ENCODE measurements at places on chromosomes 12 and 14. TPM values are rescaled to one million over a fixed set of nuclear protein-coding genes. Genes with fewer than 3 reads are reported as not detected.

FAM181A gene
- total RNA-seq, result not detected

CLEC6A gene
- not detected for total RNA-seq

GRIP1 gene
- 8.4 TPM for total RNA-seq

- no peak for DNase-seq
Observed at GRCh38 chr12:126201981-126202537, 1136.8 kb downstream of the AACS start.

DNA sequence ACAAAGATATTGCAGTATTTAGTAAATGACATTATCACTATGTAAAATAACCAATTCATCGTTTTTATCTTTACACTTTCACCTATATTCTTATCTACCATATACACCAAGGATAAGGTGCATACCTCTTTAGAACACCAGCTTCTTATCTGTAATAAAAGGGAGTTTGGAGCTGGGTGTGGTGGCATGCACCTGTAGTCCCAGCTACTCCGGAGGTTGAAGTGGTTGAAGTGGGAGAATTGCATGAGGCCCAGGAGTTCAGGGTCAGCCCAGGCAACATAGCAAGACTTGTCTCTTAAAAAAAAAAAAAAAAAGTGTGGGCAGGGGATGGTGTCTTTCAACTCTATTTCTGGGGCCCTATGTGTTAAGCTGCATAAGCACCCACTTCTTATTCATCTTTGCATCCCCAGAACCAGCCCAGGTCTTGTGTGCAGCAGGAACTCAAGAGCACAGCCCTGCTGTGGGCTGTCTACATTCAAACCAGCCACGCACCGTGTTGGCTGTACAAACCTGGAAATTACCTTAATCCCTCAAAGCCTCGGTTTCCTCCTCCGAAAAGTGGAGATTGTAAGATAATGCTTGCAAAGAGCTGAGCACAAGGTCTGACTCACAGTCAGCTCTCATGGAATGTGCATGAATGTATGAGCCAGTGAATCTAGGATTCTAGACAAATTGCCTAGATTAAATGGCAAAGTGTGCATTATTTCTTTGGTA is 256.6 kb upstream of the FOXN3 start:
- peak; percentile 52 for DNase-seq

DNA sequence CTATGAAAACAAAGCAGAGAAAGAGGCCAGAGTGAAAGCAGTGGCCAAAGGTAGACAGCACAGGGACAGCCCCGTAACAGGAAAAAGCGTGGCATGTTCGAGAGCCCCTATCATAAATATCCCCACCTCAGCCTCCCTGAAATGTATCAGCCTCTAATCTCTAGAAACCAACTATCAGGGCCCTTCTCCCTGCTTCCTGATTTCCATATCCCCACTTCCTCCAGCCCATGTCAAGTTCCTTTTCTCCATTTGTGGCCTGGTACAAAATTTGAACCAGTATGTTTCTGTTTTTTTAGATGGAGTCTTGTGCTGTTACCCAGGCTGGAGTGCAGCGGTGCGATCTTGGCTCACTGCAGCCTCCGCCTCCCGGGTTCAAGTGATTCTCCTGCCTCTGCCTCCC is 16.9 kb downstream of the DEPDC4 start:
- no peak for DNase-seq

DNA sequence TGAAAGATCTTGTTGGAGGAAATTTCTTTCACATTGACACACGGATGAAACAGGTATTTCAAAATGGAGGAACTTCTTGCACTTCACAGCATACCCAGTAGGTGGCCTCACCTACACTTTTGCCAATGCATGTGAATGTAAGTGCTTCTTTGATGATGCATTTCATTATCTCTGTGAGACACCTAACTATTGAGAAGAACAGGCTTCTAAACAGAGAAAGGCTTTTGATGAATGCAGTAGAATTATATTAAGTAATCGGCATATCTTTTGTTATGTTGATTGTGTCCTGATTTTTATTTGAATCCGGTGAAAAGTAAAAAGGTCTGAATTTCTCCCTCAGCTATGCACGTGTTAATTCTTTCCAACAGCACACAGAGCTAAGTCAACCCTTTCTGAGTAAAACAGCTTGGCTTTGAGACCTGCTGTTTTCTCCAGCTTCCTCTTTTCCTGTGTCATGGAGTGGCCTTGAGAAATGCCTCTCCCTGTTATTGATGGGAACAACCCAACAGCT is 399.0 kb downstream of the NAV3 start:
- peak; percentile 83 for DNase-seq

GRCh38 chr14:72780751-72781150 is 113.2 kb downstream of the DPF3 start:
- DNase-seq, result no peak

DNA sequence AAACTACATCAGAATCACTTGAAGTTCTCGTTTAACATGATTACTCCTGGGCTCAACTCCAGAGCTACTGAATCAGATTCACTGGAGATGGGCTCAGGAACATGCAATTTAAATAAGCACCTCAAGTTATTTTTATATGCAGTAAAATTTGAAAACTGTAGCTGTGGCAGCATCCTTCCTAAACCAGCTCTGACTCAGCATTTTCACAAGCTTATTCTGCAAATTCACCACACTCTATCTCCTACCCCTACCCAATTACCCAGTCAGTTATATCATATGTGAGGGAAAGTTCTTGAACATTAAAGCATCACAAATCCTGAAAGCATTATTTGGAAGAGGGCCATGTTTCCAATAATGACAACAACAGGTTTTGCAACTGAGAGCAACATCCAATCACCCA is 24.2 kb upstream of the LRRC9 start:
- DNase-seq, result no peak

DNA sequence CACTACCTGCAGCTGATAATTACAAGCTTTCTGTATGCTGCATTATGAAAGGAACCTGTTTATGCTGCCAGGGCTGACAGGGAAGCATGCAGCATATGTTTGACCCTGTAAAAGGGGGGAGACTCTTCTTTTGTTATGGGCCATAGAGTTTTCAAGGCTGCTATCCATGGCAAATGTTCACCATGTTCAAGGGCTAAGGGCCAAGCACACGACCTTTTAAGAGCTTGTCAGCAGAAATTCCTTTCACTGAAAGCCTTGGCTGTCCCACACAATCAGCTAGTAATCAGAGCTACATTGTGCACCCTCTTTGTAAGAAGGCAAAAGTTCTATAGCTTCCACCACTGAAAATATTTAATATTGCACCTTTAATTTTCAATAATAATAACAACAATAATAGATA is 74.2 kb upstream of the MBIP start:
- no peak for DNase-seq

DNA sequence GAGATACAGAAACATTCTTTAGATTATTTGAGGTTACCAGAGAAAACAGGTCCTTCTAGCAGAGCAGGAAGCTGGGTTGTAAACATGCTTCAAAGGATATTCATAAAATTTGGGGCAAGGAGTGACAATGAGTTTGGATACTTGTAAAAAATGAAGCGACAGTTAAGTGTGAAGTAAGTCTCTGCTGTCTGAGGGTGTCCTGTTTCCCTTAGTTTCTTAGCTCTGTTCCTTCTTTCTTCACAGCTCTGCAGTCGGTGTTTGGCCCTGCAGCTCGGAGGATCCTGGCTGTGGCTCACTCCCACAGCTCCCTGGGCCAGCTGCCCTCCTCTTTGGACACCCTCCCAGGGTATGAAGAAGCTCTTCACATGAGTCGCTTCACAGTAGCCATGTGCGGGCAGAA is 10.8 kb downstream of the TMEM52B start:
- DNase-seq, result peak; percentile 66

GRCh38 chr12:50425589-50426258 is 25.0 kb downstream of the LARP4 start:
- DNase-seq, result no peak

DNA sequence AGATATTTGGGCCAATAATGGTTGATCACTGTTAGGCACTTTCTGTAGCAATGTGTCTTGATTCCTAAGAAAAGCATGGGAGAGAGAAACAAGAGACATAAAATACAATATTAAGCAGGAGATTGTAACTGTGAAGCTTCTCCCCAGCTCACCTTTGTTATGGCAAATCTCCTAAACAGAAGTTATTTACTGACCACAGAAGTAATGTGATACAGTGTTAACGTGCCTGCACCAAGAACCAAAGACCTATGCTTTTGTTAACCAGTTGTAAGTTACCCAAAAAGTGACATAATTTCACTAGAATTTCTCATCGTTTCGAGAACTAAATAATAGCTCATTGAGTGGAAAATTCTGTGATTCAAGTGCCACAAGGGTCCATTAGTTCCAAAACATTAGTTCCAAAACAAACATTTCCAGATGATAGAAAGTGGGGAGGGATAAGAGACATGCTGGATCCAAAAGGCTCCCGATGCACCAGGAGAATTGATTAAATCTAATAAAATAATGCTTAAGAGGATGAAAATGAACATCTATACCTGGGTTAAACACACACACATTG is 14.3 kb downstream of the RERG start:
- no peak for DNase-seq

GRCh38 chr12:68841717-68842116 is 33.7 kb downstream of the MDM2 start:
- no peak for DNase-seq

GRCh38 chr14:96037891-96038557 is 1.1 kb upstream of the C14orf132 start:
- no peak for DNase-seq

GRCh38 chr12:104758771-104759170 is 199.3 kb downstream of the SLC41A2 start:
- no peak for DNase-seq

GRCh38 chr12:28313631-28314030 is 123.4 kb downstream of the CCDC91 start:
- peak; percentile 32 for DNase-seq

DNA sequence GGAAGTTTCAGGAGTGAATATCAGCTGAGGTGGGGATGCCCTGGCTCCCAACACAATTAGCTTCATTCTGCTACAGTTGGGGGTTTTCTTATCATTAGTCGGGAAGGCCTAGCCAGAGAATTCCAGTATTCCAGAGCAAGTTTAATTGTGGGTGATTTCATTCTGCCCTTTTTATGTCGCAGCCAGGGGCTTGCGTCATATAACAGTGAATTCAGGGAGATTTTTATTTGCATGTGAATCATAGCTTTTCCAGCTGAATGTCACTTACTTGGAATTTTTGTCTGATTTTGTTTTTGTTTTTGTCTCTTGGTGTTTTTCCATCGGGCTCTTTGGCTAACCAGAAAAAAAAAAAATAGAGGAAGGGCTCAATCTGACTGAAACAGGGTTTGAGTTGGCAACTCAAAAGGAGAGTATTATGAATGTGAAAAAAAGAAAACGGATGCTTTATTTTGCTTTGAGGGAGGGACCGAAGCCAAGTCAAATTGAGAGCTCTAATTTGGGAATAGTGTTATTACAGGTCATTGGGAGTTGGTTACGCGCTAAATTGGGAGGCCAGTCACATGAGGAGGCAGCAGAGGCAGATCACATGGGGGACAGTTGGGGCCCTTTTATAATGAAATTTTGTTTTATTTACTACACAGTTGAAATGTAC is 119.4 kb downstream of the SAMD4A start:
- peak; percentile 92 for DNase-seq

- DNase-seq, result no peak
Observed at GRCh38 chr12:33609910-33610309, 170.3 kb upstream of the SYT10 start.

DNA sequence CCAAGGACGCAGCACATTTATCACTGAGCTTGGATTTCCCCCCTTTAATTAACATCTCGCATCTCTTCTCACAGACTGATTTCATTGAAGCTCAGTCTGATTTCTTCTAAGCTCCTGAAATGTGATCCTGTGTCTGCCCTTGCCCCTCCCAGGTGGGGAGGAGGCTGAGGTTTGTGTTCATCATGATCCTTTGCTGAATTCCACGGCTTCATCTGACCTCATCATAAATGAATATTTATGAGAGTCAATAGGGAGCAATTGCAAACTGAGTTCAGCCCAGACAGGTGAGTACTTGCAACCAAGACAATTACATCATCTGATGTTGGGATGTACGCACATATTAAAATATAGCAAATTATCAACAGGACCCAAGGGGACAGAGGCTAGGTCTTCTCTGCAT is 72.4 kb downstream of the MAP1LC3B2 start:
- peak; percentile 32 for DNase-seq

DNA sequence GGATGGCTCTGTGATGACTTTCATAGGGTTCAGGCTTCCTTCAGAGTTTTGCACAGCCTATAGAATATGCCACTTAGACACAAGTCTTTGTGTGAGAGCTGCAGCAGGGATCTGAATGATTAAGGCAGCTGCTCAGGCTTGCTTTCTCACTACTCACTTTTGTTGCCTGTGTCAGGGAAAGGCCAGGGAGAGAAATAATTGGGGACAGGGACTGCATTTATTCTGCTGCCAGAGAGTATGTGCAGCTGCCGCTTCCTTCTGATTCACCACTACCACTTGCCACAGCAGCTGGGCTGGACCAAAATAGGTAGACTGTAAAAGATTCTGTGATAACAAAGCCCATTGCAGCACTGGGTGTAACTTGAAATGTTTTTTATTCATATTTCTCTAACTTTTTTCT is 49.7 kb downstream of the TRMT5 start:
- no peak for DNase-seq

DNA sequence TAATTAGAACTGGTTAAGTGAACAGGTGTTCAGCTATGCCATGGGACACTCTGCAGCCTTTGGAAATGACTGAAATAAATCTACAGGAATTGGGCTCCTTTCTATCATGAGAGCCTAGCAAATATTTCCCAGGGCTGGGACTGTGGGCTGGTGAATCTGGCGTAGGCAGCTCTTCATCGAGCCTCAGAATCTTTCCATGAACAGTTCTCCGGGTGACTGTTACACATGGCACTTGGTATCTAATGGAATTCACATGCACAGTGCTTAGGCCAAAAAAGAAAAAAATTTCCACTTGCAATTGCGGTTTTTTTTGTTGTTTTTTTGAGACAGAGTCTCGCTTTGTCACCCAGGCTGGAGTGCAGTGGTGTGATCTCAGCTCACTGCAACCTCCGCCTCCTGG is 32.1 kb downstream of the PRKAB1 start:
- DNase-seq, result no peak

DNA sequence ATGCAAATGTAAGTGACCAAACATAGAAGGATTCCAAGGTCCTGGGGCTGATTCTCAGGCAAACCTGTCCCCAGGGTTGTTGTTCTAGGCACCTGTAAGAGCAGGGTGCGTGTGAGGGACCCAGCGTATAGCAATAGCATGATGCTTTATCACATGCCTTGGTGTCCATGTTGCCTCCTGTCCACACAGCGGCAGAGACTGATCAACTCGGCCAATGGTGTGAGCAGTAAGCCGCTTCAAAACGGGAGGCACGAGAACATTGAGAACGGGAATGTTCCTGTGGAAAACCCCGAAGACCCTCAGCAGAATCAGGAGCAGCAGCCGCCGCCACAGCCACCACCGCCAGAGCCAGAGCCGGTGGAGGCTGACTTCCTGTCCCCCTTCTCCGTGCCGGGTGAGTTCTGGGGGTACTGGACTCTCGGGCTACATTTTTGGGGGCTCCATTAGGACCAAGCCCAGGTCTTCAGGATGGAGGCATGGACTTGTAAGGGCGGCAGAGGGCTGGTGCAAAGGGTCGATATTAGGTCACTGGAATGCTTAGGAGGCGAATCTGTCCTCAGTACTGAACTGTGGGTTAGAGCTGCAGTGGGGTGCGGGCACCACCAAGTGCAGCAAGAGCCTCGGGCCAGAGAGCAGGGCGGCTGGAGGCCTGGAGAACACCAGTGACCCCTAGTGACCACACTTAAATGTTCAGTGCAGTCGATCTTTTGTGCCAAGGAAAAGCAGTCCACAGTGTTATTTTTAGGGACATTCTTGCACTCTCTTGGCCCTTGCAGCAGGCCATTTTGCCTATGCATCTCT is 57.2 kb upstream of the RIN3 start:
- peak; percentile 73 for DNase-seq

Data from PC-3 (cell line).